ENCODE measurements at places on chromosomes 16 and 17. TPM values are rescaled to one million over a fixed set of nuclear protein-coding genes. Genes with fewer than 3 reads are reported as not detected.

DNA sequence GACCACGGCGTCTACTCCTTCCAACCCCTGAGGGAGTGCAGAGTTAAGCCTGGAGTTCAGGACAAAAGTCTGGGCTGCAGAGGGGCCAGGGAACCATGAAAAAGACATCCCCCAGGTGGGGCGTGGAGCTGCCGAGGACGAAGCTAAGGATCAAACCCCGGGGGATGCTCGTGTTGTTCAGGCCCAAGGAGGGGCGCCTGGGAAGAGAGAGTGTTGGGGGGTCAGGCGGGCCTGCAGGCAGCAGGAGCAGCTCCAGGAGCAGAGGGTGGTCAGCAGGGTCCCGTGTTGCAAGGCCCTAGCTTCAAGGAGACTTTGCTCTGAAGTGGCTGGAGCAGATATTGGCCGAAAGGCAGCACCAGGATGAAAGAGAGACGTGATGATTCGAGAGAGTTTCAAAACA, 26.7 kb downstream of the NECAB2 start:
- H3K27me3 ChIP-seq: peaks cover 19% of the 10 kb centered on the region
- H3K4me3 ChIP-seq: no peak overlapping the region
- no peaks in the 10 kb centered on the region for H3K36me3 ChIP-seq

DNA sequence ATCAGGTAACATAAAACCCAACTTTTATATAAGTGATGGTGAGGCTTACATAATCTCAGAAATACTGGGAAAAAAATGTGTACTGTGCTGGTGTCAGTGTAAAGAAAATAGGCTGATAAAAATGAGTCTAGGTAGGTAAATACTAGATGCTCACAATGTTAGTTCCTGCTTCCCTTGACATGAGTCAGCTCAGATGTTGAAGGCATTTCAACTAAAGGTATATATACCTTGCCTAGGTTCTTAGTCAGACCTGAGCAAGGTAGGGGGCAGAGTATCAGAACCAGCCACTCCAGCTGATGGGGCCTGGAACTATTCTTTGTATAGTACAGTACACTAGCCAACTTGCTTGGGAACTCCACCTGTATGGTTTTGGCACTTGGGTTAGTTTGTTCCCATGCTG, 51.0 kb upstream of the CA10 start:
- H3K36me3 ChIP-seq: no peaks in the 10 kb centered on the region
- ATAC-seq: no peak
- no peak overlapping the region for H3K27ac ChIP-seq
- no peaks in the 10 kb centered on the region for H3K4me1 ChIP-seq
- no peak overlapping the region for H3K4me3 ChIP-seq

- H3K4me1 ChIP-seq: peaks cover 61% of the 10 kb centered on the region
- H3K27ac ChIP-seq: no peak overlapping the region
- no peak for ATAC-seq
- no peak overlapping the region for H3K4me3 ChIP-seq
- no peaks in the 10 kb centered on the region for H3K36me3 ChIP-seq
- H3K27me3 ChIP-seq: no peaks in the 10 kb centered on the region
These were observed 2.8 kb upstream of the NUBP1 start for GRCh38 chr16:10740845-10741208.

- no peaks in the 10 kb centered on the region for H3K27me3 ChIP-seq
- H3K4me1 ChIP-seq: peaks cover 32% of the 10 kb centered on the region
- no peak overlapping the region for H3K27ac ChIP-seq
- no peak overlapping the region for H3K4me3 ChIP-seq
- H3K36me3 ChIP-seq: no peaks in the 10 kb centered on the region
These were observed 5.8 kb downstream of the SOCS1 start for GRCh38 chr16:11250091-11250785.

The ZNF385C gene
- not detected for total RNA-seq

DNA sequence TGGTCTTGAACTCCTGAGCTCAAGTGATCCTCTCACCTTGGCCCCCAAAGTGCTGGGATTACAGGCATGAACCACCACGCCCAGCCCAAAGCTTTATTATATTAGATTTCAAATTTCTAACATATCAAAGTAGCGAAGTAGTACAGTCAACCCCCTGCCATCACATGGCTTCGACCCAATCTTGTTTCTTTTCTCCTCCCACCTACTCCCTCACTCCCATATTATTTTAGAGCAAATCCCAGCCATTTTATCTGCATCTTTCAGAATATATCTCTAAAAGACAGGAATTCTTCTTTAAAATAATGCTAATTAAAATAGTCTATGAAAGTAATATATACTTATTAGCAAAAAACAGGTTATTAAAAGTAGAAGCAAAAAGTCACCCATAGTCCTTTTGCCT, 893 bp downstream of the IGSF6 start:
- H3K4me1 ChIP-seq: peaks cover 10% of the 10 kb centered on the region
- no peak overlapping the region for H3K4me3 ChIP-seq
- peaks cover 18% of the 10 kb centered on the region for H3K36me3 ChIP-seq

DNA sequence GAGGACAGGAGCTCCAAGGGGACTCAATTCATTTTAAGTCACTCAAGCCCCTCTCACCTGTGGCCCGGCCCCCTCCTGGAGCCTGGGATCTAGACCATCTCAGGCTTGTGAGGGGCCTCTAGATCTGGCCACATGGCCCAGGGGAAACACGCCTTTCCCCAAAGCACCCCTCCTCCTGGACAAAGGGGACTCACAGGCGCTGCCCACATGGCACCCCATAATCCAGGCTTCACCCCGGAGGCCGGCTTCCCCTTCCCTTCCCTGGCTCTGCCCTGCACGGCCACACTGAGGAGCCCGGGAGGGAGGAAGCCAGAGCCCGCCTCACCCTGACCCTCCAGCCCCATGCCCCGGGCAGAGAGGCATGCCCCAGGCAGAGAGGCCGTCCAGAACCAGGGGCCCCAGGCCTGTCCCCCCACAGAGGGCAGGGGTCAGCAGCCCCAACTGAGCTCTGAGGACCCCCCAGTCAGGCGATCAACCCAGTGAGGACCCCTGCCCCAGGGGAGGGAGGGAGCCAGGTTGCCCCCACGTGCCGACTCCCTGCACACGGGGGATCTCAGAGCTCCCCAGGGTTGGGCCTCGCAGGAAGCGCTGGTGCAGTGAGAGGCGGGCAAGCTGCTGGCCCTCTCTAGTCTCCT, 10.9 kb downstream of the HS3ST6 start:
- no peaks in the 10 kb centered on the region for H3K36me3 ChIP-seq
- peaks cover 80% of the 10 kb centered on the region for H3K27me3 ChIP-seq
- ATAC-seq: no peak
- no peak overlapping the region for H3K27ac ChIP-seq
- no peaks in the 10 kb centered on the region for H3K4me1 ChIP-seq

DNA sequence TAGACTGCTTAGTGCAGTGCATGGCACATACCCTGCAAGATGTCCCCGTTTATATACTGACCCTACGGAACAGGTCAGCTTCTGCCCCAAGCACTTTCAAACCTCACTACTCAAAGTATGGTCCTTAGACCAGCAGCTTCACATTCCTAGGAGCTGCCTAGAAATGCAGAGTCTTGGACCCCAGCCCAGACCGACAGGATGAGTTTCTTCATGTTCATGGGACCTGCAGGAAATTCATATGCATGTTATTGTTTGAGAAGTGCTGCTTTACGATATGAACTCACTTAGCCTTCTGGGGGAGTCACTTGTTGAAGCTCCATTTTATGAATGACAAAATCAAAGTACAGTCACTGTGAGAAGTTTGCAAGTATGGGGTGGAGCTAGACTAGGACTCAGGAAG, 82.6 kb downstream of the DYNLRB2 start:
- H3K4me3 ChIP-seq: no peak overlapping the region
- no peak overlapping the region for H3K27ac ChIP-seq
- no peak for ATAC-seq
- H3K27me3 ChIP-seq: no peaks in the 10 kb centered on the region
- H3K36me3 ChIP-seq: peaks cover 5% of the 10 kb centered on the region

GRCh38 chr17:5837055-5837491, 233.1 kb upstream of the WSCD1 start:
- no peaks in the 10 kb centered on the region for H3K4me1 ChIP-seq
- no peaks in the 10 kb centered on the region for H3K36me3 ChIP-seq
- H3K27ac ChIP-seq: no peak overlapping the region
- ATAC-seq: no peak
- H3K4me3 ChIP-seq: no peak overlapping the region
- peaks cover 7% of the 10 kb centered on the region for H3K27me3 ChIP-seq

- peak overlapping the region; percentile 76 for H3K4me3 ChIP-seq
- H3K27me3 ChIP-seq: peaks cover 72% of the 10 kb centered on the region
- no peaks in the 10 kb centered on the region for H3K36me3 ChIP-seq
- ATAC-seq: peak; percentile 14
- peak overlapping the region; percentile 95 for H3K27ac ChIP-seq
These were observed 1.5 kb downstream of the CACNA1H start for GRCh38 chr16:1154291-1154886.

DNA sequence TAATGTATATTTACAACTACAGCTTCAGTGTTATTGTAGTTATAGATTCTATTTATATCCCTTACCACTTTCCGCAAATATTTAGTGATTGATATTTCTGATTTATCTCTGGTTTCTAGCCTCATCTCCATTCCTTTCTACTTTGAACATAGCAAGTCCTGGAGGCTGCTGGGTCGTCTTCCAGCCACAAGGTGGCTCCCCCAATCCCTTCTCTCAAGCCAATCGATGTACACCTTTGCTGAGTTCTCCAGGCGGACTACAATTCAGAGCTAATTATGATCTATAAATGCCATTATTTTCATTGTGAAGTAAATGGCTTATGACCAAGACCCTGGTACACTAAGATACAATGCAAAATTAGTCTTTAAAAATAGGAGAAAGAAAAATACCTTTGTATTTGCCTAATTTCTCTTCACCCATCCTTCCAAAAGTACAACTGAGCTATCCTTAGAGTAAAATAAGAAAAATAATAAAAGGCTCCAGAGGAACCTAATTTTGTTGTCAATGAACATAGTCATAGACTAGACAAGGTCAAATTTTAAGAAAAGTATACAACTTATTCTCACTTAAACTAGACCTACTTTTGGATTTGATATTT, 122.1 kb downstream of the SKAP1 start:
- H3K4me1 ChIP-seq: no peaks in the 10 kb centered on the region
- peaks cover 96% of the 10 kb centered on the region for H3K27me3 ChIP-seq

The UNKL gene
- total RNA-seq: 18.9 TPM

The CCDC200 gene
- not detected for total RNA-seq

DNA sequence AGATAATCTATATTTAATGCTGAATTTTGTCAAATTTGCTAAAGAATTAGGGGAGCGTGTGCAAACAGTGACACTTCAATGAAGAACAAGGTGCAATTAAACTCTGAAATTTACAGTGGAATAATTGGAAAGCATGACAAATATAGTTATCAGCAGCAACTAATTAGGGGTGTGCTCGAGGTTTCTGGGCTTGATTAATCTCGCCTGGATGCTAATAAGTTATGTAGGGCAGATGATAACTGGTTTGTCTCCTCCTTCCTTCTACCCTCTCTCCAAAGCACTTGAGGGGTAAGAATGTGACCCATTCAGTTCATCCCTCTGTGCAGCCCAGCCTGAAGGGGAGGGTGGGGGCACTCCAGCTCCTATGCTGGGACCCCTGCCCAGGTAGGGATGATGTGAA, 21.9 kb downstream of the MRM1 start:
- no peaks in the 10 kb centered on the region for H3K4me1 ChIP-seq
- no peak overlapping the region for H3K4me3 ChIP-seq
- peaks cover 46% of the 10 kb centered on the region for H3K27me3 ChIP-seq
- H3K36me3 ChIP-seq: no peaks in the 10 kb centered on the region
- H3K27ac ChIP-seq: no peak overlapping the region

GRCh38 chr16:84196727-84197394, 5.9 kb downstream of the ADAD2 start:
- H3K4me1 ChIP-seq: no peaks in the 10 kb centered on the region
- no peak overlapping the region for H3K4me3 ChIP-seq
- no peak overlapping the region for H3K27ac ChIP-seq
- no peak for ATAC-seq
- no peaks in the 10 kb centered on the region for H3K36me3 ChIP-seq

The OR2C1 gene
- total RNA-seq: not detected

DNA sequence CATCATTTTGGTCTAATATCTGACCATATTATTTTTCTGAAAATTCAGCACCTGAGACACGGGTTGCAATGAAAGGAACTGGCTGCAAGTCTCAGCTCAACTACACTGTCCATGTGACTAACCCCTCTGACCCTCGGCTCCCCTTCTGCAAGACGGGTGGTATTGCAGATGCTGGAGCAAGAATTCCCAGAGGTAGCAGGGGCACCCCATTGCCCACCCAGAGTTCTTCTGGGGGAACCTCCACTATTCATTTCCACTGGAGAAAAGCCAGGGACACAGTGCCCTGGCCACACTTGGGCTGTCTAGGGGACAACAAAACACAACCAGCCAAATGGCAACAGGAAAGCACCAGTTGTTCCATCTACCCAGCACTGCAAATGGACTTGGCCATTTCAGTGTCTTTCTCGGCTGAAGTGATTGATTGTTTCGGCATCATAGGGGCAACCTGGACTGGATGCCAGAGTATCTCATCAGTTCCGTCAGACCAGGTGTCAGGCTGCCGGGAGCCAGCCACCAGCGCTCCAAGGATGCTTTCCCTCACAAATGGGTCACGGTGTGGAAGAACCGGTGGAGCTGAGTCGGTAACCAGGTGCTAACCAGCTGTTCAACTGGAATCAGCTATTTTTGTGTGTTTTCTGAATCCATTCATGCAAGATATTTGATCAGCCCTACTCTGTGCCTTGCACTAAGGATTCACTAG, 58.1 kb downstream of the C16orf78 start:
- H3K36me3 ChIP-seq: no peaks in the 10 kb centered on the region
- H3K4me3 ChIP-seq: no peak overlapping the region
- H3K27ac ChIP-seq: no peak overlapping the region
- H3K27me3 ChIP-seq: peaks cover 5% of the 10 kb centered on the region
- no peak for ATAC-seq

DNA sequence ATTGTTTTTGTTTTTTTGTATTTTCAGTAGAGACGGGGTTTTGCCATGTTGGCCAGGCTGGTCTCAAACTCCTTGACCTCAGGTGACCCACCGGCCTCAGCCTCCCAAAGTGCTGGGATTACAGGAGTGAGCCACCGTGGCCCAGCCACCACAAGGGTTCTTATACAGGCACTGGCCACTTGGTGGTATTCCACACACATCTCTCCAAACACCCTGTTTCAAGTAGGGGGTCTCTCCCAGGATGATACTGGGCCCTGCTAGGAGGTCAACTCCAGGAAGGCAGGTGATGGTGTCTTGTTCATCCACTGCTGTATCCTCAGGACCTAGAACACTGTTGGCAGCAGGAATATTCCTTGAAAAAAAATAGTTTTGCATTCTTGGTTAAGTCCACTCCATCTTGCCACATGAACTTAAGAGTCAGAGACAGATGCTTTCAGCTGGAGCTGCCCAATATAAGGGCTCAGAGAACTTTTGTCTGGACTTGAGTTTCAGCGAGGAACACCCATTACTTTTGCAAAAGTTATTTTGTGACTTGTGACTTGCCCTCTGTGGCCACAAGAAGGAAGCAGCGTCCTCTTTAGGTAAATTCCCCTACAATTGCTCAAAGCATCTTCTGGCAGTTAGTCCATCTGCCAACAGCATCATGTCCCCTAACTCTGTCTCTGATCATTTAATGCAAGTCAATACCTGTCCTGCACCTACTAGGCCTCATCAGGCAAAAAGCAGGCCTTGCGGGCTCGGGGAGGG, 7.4 kb upstream of the EEF2K start:
- no peaks in the 10 kb centered on the region for H3K27me3 ChIP-seq
- H3K36me3 ChIP-seq: no peaks in the 10 kb centered on the region
- ATAC-seq: no peak
- H3K4me1 ChIP-seq: no peaks in the 10 kb centered on the region

The ASGR1 gene
- total RNA-seq: not detected
